ENCODE measurements at places on chromosomes 1 and 21.

DNA sequence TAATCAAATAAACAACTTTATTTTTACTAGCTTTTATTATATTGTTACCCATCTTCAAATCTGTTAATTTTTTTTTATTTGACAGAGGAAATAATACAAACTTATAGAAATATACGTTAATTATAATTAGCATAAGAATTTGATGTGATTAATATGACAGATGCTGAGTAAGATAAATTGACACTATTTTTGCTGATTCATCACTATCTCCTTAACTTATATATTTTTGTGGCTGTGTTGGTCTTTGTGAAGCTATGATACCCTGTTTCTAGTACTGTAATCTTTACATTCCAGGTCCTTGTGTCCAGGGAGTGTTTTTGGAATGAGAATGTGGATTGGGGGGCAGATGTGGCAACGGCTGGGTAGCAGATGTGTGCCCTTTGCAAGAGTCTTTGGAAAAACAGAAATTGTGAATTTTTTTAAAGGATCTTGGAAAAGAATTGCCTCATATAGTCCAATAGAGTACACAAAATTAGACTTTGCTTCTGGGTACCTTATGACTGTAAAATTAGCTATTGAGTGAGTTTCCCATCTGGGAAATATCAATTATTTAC lies 102.6 kb downstream of the KCNK2 start:
- DNase-seq, result no peak

DNA sequence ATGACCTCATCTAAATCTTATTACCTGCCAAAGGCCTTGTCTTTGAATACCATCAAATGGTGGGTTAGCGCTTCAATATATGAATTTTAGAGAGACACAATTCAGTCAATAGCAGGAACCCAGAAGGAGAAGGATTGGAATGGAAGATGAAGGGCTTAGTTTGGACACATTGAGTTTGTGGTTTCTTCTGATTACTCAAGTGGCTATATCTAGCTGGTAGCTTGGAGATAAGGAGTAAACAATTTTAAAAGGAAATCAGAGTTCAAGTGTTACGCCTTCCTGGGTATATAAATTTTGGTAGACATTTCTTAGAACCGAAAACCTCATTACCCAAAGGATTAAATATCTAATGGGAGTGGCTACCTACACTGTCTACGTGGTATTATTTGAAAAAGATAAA lies 80.2 kb downstream of the RGS2 start:
- DNase-seq, result no peak

GRCh38 chr21:31713973-31714740 lies 17.8 kb downstream of the SCAF4 start:
- DNase-seq, result no peak

- DNase-seq, result no peak
Measured at GRCh38 chr1:6622396-6623152, 2.1 kb upstream of the THAP3 start.

DNA sequence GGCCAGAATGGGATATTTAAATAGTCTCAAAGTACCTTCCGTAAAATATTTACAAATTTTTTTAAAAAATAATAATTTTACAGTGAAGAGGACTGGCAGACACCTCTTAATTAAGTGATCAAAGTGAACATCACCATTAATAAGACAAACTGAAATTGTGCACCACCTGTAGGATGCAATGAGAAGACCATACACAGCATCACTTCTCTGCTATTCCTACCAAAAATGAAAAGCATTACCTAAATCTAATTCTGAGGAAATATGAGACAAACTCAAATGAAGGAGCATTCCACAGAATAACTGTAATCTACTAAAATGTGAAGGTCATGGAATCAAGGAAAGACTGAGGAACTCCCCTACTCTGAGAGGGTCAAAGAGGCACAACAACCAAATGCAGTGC lies 68.2 kb upstream of the PRDX6 start:
- DNase-seq, result no peak

GRCh38 chr1:36612881-36613280 lies 130.2 kb upstream of the CSF3R start:
- DNase-seq, result no peak

- DNase-seq, result no peak
Measured at GRCh38 chr1:2980073-2980791, 41.0 kb upstream of the ACTRT2 start.

DNA sequence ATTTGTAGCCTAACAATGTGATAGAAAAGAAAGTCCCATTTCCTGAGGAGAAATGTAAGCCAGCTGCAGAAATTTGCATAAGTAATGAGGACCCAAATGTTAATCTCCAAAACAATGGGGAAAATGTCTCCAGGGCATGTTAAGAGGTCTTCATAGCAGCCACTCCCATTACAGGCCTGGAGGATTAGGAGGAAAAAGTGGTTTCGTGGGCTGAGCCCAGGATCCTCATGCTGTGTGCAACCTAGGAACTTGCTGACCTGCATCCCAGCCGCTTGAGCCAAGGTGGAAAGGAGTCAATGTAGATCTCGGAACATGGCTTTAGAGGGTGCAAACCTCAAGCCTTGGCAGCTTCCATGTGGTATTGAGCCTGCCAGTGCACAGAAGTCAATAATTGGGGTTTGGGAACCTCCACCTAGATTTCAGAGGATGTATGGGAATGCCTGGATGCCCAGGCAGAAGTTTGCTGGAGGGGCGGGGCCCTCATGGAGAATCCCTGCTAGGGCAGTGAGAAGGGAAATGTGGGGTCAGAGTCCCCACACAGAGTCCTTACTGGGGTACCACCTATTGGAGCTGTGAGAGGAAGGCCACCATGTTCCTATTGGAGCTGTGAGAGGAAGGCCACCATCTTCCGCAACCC lies 14.2 kb upstream of the F13B start:
- DNase-seq, result no peak

DNA sequence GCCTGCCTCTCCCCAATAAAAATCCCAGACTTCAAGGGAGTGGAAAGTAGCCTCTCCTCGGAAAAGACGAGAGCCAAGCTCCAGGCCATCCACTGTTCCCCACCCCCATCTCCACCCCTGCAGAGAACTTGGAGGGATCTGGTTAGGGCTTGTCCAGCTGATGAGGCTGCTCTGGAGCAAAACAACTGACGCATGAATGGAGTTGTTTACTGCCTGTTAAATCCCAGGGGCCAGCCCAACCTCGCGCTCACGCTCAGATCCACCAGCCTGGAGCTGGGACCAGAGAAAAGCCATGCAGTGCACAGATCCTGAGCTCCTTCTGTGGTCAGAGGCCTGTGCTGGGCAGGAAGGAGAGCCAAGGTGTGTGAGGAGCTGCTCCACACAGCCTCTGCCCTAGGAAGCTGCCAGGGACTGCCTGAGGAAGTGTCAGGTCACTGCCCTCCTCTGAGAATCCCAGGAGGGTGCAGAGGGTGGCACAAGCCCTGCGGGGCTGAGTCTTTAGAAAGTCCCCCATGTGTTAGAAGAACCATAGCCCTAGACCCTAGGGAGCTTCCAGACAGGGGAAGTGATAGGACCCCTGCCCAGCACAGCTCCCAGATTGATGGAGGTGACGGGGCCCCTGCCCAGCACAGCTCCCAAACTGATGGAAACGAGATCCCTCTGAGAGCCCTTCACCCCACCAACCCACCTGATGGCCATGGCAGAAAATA lies 109.0 kb upstream of the IPO9 start:
- DNase-seq, result no peak

GRCh38 chr1:41846625-41847405 lies 71.9 kb downstream of the HIVEP3 start:
- no peak for DNase-seq

GRCh38 chr1:6969106-6969505 lies 183.9 kb downstream of the CAMTA1 start:
- no peak for DNase-seq

- DNase-seq, result no peak
Measured at GRCh38 chr1:99270646-99271045, 6.4 kb downstream of the PLPPR4 start.

DNA sequence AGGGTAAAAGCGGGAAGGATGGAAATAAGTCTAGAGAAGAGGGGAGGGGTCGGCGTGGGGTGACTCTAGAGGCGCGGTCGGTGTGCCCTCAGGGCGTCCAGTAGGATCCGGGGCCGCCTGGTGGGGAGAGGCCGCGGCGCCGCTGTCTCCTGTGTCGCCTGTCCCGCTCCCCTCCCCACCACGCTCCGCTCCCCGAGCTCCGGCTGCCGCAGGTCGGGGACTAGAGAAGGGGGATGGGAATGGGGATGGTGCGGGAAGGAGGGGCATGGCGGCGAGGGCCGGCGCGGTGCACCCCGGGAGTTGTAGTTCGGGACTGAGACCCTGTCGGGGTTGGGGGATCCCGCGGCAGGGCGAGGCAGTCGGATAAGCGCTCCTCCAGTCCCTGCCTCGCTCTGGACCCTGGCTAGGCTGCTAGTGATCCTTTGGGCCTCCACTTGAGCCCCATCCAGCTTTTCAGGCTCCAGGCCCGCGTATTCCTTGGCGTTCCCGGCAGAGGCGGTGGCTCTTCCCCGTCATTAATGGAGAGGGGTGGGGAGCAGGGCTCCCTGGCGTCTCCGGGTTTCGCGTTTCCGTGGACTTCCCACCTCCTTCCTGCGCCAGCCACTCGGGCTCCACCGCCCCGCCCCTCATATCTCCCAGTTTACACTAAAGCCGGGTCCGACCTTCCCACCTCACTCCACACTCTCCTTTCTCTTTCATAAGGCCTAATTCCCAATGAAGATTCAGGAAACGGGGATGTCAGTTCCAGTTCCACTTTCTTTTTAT lies at the start of gene ENTREP3:
ENTREP3 (minus strand) TSS at position 241 of the 765 bp plus-strand sequence. CDS start 606 bp downstream, outside the sequence.
- peak; percentile 86 for DNase-seq

GRCh38 chr1:85654066-85654782 lies 54.0 kb downstream of the ZNHIT6 start:
- DNase-seq, result no peak

- no peak for DNase-seq
Measured at GRCh38 chr1:175693364-175693763, 50.0 kb downstream of the TNR start.

DNA sequence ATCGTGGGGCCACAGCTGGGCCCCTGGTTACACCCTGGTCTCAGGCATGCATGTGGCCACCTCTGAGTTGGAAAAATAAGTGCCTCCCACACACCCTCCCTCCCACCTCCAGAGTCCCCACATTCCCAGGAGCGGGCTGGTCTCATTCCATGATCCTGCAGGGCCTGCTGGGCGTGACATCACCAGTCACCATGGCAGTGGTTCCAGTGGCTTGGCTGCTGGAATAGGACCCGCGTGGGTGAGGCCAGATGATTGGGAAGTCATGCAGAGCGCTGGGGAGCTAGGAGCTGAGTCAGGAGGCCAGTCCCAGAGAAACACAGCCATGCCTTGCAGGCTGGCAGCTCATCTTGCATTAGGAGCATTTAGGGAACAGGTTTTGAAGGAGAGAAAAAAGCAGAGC lies 125.4 kb upstream of the TMEM51 start:
- no peak for DNase-seq

DNA sequence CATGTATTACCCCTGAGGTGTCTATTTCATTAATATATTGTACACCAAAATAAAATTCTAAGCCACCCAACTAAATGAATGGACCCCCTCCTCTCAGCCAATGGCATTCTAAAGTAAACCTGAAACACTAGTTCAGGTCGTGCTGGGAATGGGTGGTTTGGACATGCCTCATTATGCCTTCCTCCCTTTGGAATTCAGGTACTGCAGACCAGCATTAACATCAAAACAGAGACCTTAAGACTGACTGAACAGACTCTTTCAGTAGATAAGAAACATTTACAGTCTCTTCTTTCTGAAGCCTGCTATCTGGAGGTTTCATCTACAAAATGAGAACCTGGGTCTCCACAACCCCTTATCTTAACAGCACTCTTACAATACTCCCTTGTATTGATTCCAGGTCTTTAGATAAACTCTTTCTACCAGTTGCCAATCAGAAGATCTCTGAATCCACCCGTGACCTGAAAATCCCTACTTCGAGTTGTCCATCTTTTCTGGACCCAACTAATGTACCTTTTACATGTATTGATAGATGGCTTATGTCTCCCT lies 93.6 kb downstream of the PKN2 start:
- no peak for DNase-seq

DNA sequence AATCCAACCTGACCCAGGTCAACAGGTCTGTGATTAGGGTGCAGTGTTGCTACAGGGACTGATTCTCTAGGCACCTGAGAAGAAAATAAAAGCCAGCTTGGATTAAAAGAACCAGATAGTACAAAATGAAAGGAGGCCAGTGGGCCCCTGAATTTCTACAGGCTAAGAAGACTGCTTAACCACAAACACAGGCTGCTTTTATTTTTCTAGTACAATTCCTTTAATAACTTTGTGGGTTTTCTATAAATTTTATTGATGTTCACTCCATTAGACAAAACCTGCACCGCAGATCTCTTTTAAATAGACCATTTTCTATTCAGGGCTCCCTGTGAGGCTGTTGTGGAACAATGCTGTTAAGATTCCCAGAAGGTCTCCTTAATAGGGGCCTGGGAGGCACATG lies 9.7 kb upstream of the PRMT2 start:
- no peak for DNase-seq

- no peak for DNase-seq
Measured at GRCh38 chr1:45668526-45668925, 17.8 kb downstream of the GPBP1L1 start.

- DNase-seq, result no peak
Measured at GRCh38 chr1:101653482-101653946, 343.2 kb downstream of the OLFM3 start.

DNA sequence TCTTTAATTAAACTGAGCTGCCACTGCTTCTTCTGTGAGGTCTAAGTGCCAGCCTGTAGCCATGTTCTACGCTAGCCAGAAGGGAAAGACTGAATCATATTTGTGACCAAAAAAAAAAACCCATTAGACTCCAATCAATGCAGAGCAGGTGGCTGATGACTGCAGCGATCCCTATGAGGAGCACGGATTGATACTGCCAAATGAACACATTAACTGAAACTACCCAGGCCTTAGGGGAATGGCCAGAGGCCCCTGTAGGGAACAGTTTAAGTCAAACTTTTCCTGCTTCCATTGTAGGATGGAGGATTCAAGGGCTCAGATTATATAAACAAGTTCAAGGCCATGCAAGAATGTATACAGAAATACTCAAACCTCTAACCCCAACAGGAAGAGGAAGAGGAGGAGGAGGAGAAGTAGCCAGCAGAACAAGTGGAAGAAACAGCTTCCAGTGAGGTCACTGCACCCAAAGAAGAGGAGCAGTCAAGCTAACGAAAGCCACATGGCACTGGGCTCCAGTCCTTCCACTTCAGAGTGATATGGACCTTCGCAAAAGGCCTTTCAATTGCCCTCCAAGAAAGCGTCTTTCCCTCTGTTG lies 328.3 kb downstream of the SMYD3 start:
- DNase-seq, result no peak

DNA sequence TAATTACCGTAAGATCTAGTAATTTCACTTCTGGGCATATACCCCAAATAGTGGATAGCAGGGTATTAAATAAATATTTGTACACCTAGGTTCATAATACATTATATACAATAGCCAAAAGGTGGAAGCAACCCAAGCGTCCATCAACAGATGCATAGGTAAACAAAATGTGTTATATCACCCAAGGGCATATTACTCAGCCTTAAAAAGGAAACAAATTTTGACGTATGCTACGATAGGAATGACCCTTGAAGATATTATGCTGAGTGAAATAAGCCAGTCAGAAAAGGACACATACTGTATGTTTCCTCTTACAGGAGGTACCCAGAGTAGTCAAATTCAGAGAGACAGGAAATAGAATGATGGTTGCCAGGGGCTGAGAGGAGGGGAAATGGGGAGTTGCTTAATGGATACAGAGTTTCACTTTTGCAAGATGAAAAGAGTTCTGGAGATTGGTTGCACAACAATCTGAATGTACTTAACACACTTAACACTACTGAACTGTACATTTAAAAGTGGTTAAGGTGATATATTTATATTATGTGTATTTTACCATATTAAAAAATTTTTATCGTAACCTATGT lies 36.6 kb upstream of the KCTD3 start:
- no peak for DNase-seq

- no peak for DNase-seq
Measured at GRCh38 chr21:36839735-36840134, 126.7 kb downstream of the HLCS start.
